ENCODE measurements at places on chromosomes 6 and 20. TPM values are rescaled to one million over a fixed set of nuclear protein-coding genes. Genes with fewer than 3 reads are reported as not detected.

The FABP7 gene
- 6.6 TPM for total RNA-seq

DNA sequence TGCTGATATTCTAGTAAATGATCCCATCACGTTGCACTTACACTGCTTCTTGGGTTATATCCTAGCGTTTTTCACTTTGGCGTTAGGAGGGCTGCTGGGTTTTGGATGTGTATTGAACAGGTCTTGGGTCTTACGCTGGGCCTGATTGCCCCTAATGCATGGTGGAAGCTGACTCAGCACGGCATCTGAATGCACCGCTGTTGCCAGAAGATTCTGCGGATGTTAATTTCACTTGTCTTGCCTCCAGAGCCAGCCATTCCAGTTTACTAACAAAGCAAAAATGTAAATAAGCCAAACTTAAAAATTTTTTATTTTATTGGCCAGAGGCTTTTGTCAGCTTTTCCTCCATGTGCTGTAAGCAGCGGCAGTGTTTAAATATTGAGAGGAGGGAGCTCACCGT, 233.5 kb downstream of the TMEM242 start:
- peak; percentile 69 for DNase-seq
- no peaks in the 10 kb centered on the region for H3K36me3 ChIP-seq
- peak overlapping the region; percentile 84 for H3K27ac ChIP-seq
- H3K27me3 ChIP-seq, result no peaks in the 10 kb centered on the region
- peak overlapping the region; percentile 6 for H3K4me3 ChIP-seq

DNA sequence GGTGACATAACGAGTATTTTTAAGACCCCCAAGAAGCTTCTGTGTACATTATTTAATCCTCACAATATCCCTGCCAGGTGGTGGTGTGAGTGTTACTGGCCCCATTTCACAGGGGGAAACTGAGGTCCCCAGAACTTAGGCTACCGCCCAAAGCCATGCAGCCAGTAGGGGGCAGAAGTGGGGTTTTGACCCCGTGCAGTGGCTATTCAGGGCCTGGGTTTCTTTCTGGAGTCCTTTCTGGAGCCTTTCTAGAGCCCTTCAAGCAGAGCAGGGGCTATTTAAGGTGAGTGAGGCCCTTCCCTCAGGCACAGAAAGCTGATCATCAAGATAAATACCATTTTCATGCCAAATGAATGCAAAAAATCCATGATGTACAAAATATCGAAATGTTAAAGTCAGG, 59.0 kb downstream of the CTCFL start:
- no peaks in the 10 kb centered on the region for H3K36me3 ChIP-seq
- no peak overlapping the region for H3K4me3 ChIP-seq
- H3K4me1 ChIP-seq, result peaks cover 13% of the 10 kb centered on the region
- H3K27me3 ChIP-seq, result no peaks in the 10 kb centered on the region

The ZBTB46 gene
- total RNA-seq, result 26.9 TPM

DNA sequence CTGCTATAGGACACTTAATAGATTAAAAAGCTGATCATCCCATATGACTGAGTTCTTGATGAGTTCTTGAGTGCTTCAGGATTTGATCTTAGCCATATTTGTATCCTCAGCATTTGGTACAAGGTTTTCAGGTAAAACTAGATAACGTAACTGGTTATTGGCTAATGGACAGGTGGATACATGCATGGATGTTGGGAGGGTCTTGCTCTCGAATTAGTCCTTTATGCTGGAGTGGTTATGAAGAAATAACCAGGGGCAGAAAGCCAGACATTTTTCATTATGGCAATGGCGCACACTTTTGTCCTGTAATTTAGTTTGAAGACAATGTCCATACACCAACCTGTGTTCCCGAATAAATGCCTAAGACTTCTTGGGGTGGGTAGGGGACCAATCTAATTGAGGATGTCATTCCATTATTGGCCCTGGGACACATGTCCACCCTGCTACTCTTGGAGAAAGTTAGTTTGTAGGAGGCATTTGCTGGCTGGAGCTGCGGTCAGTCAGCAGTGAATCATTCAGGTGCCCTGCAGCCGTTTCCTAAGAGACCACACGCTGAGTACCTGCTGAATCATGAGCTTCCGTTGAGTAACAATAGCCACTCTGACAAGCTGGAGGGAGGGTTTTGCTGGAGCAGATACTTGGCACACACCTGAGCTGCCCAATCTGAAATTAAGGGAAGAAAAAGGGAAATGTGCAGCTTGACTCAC, 194.4 kb downstream of the FOXA2 start:
- no peak overlapping the region for H3K4me3 ChIP-seq
- no peak overlapping the region for H3K27ac ChIP-seq
- H3K27me3 ChIP-seq, result no peaks in the 10 kb centered on the region
- H3K4me1 ChIP-seq, result peaks cover 6% of the 10 kb centered on the region
- H3K36me3 ChIP-seq, result no peaks in the 10 kb centered on the region

The OTOR gene
- not detected for total RNA-seq
